ENCODE measurements at places on chromosomes 1 and 21.

DNA sequence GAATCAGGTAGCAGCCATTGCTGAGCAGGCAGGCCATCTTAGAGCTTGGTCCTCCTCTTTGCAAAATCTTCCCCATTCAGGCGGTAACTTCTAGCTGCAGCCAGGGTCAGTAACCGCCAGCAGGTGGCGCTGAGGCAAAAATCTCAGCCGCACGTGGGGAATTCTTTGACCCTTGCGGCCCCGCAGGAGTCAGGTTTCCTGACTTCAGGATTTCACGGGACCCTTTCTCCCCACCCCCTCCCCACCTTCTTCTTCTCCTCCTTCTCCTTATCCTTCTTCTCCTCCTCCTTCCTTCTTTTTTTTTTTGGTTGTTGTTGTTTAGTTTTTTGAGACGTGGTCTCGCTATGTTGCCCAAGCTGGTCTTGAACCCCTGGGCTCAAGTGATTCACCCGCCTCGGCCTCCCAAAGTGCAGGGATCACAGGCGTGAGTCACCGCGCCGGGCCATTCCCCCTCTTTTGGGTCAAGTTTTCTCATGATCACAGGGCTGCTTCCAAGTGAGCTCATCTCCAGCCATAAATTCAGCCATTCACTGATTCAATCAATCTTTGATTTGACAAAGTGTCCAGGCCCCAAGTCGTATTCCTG lies 33.4 kb upstream of the TENT5B start:
- peak; percentile 28 for DNase-seq

DNA sequence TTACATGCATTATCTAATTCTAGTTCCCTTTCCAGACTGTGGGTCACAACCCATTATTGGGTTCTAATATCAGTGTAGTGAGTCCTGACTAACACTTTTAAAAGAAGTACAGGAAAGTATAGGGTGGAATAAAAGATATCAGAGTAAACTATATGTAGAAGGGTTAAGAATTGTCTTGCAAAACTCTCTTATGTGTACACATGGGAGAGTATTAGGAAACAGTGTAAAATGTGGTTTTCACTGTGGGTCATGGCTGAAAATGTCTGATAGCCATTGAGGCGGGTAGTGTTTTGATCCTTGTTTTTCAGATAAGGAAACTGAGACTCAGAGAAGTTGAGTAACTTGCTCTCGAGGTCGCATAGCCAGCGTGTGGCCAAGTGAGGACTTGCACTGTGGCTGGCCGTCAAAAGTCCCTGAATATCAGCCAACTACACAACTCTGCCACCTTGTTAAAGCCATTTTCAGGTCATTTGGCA lies 18.5 kb upstream of the MTARC1 start:
- no peak for DNase-seq

DNA sequence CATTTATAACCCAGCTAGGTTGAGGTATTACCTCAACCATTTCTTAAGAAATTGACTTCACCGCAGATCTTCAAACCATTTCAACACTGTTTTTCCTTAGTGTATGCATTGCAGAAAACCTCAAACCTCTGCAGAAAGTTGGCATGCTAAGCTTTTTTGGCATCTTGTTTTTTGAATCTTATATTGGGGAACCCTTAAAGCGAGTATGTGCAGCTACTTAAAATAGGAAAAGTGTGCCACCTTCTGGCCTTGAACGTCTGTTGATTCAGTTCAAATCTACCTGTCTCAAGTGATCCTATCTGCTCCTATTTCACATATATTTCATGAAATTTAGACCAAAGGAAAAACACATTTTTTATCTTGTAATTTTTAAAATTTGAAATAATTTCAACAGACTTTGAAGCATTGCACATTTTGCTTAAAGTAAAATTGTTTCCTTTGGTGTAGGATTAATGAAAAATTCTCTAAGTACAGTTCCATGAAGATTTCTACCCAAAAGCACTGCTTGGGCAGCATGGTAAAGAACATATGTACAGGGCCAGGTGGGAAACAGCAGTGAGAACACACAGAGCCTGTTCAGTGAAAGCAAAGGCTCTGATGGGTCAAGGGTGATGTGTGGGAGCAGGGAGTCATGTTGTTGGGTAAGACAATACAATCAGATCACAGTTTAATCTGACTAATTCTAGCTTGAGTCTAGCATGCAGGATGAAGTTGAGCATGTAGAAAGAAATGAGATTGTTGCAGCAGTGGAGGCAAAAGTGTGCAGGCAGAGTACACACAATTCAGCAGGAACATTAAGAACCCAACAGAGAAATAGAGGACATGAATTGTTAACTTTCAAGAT lies 17.2 kb downstream of the HENMT1 start:
- DNase-seq, result no peak

- no peak for DNase-seq
These were observed 28.8 kb upstream of the ZBTB21 start for GRCh38 chr21:42038826-42039425.

GRCh38 chr1:59315529-59316463 lies 18.9 kb downstream of the FGGY start:
- DNase-seq, result no peak

- no peak for DNase-seq
These were observed 516 bp downstream of the PHLDA3 start for GRCh38 chr1:201468501-201468843.

GRCh38 chr1:245378311-245378722 lies 223.5 kb downstream of the KIF26B start:
- DNase-seq, result no peak

DNA sequence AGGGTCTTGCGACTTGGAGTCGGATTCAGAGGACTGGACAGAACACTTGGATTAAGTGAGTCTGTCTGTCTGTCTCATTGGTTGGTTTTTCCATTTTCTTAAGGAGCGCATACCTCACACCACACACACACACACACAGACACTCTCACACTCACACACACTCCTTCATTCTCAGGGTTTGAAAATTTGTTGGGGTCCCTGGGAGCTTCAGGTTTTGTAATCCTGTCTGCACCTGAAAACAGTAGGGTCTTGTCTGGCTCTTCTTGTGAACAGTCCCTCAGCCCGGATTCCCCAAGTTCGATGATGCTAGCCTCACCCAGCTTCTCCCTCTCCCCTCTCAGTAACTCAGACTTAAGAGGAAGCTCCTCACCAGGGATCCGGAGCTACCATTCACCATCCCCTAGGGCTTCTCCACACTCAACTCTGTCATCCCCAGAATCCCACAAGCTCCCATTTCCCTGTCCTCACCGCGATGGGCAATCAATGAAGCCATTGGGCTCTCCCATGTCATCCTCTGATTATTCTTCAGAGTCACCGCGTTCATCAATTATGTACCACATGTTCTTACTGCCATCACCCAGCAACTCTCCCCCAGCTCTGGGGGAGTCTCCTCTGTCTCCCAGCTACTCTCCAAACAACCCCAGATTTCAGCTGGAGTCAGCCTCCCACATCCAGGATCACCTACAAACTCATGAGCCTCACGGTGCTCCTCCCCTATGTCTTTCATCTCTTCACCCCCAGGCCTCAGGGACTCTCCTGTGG lies 1530.9 kb upstream of the TPTE start:
- peak; percentile 64 for DNase-seq

GRCh38 chr1:15714406-15715136 lies 21.5 kb upstream of the SLC25A34 start:
- DNase-seq, result no peak

GRCh38 chr1:211726467-211726995 lies 51.1 kb upstream of the NEK2 start:
- no peak for DNase-seq

GRCh38 chr1:35264871-35265270 lies 3.6 kb upstream of the ZMYM4 start:
- no peak for DNase-seq

GRCh38 chr1:247472035-247472434 lies 14.1 kb upstream of the OR2B11 start:
- DNase-seq, result no peak

DNA sequence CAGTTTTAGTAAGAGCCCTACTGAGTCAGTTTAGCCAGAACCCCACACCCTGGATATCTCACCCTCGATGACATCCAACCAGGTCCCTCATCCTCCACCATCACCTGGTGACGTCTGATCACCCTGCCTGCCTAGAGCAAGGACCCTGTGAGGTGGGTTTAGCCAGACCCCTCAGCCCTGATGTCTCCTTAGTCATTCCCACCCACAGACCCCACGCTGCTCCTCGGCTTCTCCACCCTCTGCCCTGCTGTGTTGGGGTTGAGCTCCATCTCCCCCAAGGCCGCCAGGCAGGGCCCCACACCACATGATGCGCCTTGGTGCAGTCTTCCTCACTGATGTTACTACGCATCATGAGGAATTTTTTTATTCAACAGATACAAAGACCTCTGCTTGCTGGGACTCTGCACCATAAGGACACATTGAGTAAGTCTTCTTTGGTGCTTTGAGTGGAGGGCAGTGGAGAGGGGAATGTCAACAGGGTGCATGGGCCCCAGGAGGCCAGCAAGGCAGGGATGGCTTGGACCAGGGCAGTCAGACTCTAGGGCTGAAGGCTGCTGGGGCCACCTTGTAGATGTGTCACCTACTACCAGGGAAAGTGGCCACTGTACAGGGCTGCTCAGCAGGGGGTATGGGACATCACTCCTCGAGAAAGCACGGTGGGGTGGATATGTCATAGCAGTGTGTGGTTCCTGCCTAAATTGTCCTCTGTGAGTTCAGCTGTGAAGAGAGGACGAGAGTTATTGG lies 1.7 kb upstream of the IBA57 start:
- DNase-seq, result no peak

DNA sequence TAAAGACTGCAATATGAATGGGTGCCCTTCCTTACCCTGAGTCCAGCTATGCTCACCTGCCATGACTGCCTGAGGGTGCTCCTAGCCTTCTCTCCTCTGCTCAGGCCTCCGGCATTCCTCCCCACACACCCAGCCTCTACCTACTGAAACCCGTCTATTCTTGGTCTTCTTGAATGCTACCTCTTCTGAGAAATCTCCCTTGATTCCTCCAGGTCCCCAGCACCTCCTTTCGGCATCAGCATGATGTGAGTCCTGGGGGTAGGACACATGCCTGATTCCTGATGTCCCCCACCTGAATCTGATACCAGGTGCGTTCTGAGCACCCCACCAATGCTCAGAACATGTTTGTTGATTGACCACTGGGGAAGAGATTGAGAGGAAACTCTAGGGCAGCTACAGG lies 8.6 kb downstream of the LDLRAD1 start:
- no peak for DNase-seq

DNA sequence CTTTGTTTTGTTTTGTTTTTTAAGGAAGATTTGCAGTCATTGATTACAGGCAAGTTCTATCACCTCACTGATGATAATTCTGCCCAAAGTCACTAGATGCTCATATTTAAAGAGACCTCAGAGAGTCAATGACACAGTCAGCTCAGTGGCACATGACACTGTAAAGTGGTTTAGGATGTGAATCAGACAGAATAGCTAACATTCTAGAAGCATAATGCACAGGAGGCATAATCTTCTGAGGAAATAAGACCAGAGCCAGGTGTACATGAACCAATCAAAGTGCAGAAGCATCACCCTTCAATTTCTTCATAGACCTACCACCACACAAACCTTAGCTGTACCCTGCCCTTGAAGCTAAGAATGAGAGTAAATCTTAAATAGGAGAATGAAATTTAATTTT lies 268.5 kb downstream of the BRINP2 start:
- no peak for DNase-seq

- DNase-seq, result no peak
These were observed 24.8 kb upstream of the ALDH4A1 start for GRCh38 chr1:18927082-18927653.

- DNase-seq, result no peak
These were observed 6.1 kb upstream of the ARL8A start for GRCh38 chr1:202150602-202151001.

DNA sequence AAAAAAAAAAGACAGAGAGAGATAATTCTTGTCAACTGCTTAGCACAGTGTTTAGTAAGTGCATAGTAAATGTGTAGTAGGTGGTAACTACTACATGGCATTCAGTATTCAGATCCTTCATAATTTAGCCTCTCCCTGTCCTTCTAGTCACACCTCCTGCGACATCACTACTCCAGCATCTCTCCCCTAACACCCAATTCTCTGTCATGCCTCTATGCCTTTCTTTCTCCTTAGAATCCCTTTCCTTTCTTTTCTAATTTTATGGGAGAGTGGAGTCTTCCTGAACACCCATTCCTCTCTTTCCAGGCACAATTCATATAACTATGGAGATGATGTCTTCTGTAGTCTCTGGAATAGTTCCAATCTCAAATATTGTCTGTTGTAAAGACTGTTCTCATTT lies 3.9 kb upstream of the VPS72 start:
- no peak for DNase-seq

- DNase-seq, result no peak
These were observed 19.7 kb upstream of the IFNLR1 start for GRCh38 chr1:24206516-24207394.

- DNase-seq, result no peak
These were observed 106.1 kb upstream of the RUNX3 start for GRCh38 chr1:25036117-25036546.

DNA sequence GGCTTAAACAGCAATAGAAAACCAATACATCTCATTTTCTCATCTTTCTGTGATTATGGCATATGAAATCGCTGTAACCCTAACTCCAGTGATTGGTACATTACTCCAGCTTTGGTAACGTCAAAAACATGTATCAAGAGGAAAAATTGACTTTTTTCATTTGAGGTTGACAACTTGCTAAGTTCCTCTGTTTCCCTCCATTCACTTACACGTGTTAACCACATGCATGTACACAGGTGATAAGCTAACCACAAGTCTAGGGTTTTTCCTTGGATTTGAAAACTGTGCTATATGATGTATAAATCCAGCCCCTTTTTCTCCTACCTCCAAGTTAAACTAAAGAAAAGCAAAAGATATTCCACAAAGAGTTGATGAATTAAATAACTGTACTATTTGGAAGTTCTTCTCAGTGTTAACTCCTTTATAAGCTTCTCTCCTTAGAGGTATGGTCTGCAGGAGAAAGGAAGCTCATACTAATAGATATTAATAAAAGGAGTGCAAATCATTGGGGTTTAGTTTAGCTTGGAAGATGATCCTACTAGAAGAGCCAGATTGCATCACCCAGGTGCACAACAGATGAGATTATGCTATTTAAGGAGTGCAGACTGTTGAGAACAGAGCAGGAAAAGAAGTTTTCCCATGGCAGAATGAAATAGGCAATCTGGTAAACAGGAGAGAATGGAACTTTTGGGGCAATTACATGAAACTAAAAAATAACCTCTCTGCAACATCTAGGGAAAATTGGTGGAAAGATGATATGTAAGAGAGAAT lies 277.9 kb downstream of the GRIK1 start:
- no peak for DNase-seq

- DNase-seq, result no peak
These were observed 73.8 kb upstream of the SSX2IP start for GRCh38 chr1:84763912-84764680.

DNA sequence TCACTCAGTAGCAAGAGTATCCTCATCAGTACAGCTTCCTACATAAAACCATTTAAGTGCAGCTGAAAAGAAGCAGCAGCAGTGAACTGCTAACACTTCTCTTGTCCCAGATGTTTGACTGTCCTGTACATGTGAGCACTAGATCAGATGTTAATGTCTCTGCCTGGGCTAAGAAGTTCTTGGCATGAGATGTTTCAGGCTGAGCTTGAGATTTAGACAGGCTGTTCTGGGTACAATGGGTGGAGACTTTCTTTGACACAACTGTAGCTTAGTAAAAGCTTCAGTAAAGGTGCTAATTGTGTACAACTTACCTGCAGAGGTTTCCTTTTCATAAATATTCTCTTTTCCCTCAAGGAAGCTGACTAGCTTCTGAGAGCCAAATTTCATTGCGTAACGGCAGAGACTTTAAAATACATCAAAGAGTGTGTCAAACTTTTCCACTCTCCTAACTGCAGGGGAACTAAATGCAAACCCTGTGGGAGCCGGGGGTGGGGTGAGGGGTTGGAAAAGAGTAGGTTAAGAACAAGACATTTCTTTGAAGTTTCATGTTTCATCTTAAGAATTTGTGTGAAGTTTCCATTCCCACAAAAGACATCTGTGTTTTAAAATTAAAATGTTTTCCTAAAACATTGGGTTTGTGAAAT lies 82.1 kb upstream of the CCDC190 start:
- DNase-seq, result no peak
